Cortex of kidney (tissue), 1 donor: ENCODE measurements at places on chromosomes 16 and 17.

GRCh38 chr16:16030449-16030848, 81.0 kb downstream of the ABCC1 start:
- no peak for DNase-seq

- DNase-seq, result no peak
Measured at GRCh38 chr16:89360760-89361435, 129.5 kb downstream of the ANKRD11 start.

- no peak for DNase-seq
Measured at GRCh38 chr17:56203430-56203829, 50.2 kb downstream of the ANKFN1 start.

DNA sequence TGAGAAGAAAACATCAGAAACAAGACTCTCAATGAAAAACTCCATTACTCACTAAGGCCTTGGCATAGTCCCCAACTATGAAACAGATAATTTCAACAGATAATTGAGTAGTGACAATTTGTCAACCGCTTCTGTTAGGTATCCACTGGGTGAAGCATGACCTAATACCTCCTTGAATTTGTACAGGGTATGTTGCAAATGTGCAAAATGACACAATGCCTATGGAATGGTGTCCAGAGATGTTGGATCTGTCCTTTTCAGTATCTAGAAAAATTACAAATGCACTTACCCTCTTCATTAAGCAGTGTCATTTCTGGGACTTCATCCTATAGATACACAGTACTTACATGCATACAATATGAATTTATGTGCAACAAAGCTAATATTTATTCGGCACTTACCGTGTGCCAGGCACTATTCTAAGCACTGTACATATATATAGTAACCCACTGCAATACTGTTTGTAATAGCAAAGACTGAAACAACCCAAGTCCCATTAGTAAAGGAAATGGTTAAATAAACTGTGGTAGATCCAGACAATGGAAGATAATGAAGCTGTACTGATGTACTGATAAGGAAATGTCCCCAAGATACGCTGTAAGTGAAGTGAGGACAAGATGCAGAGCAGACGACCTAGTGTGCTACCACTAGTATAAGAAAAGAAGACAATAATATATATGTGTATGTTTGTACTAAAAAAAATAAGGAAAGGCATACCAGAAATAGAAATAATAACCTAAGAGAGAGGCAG, 21.4 kb upstream of the SLC6A4 start:
- no peak for DNase-seq

- DNase-seq, result no peak
Measured at GRCh38 chr16:3021449-3022207, 1.5 kb downstream of the TNFRSF12A start.

GRCh38 chr17:5373112-5373511, 46.4 kb downstream of the NUP88 start:
- DNase-seq, result no peak

GRCh38 chr17:73533781-73534180, 110.5 kb downstream of the SDK2 start:
- DNase-seq, result no peak

DNA sequence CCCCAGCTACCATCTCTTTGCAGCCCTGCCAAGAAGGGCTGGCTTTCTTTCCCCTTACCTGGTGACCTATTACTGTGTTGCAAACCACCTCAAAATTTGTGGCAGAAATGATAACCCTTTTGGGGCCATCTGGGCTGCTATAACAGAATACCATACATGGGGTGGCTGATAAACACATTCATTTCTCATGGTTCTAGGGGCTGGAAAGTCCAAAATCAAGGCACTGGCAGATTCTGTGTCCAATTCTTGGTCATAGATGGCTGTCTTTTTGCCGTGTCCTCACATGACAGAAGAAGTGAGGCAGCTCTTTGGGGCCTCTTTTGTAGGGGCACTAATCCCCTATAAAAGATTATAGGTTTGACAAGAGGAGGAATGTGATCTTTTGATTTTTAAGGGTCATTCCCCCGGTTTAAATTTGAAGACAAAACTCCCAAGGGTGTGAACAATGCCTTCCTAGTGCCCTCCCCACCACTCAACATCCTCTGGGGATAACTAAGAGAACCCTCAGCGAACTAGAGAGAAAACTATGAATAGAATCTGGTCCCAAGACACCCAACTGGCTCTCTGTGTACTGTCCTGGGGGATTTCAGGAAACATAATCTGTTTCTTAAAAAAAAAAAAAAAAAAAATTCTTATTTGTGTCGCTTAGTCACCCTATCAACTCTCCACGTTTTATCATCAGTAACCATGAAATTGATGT, 1.7 kb upstream of the METTL22 start:
- DNase-seq, result no peak

- DNase-seq, result no peak
Measured at GRCh38 chr17:77312786-77313599, 172.2 kb downstream of the SEC14L1 start.

DNA sequence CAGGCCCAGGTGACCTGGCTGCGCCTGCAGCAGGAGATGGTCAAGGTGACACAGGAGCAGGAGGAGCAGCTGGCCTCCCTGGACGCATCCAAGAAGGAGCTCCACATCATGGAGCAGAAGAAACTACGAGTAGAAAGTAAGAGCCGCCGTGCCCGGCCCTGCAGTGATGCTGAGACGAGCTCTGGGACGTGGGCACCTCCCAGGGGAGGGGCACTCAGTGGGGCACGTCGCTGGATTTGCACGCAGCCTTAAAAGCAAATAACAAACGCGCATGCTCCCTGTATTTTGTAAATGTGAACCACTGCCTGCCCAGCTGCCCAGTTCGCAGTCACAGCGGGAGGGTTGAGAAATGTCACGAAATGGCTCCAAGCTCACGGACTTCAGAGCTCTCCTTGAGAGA, 15.3 kb upstream of the GAA start:
- DNase-seq, result no peak

DNA sequence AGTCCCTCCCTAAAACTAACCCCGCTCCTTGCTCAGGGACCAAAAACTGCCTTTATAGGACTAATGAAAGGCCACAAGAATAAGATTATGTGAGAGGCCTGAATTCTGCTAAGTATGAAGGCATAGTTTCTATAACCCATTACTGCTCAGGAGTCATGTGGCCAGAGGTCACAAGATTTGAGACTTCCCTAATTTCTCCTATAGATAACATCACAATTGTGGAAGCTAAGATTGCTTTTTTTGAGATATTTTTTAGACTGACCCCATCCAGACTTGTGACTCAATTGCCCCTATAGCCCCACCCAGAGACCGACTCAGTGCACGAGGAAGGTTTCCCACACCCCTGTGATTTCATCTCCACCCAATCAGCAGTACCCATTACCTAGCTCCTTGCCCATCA, 504.1 kb upstream of the GOT2 start:
- no peak for DNase-seq

GRCh38 chr16:75217389-75217851, 1.4 kb upstream of the CTRB1 start:
- DNase-seq, result no peak

GRCh38 chr17:78432226-78433012, 54.0 kb downstream of the PGS1 start:
- DNase-seq, result no peak

- no peak for DNase-seq
Measured at GRCh38 chr16:7313170-7313569, 19.5 kb upstream of the RBFOX1 start.

GRCh38 chr17:4566785-4567184, 6.4 kb upstream of the GGT6 start:
- no peak for DNase-seq

DNA sequence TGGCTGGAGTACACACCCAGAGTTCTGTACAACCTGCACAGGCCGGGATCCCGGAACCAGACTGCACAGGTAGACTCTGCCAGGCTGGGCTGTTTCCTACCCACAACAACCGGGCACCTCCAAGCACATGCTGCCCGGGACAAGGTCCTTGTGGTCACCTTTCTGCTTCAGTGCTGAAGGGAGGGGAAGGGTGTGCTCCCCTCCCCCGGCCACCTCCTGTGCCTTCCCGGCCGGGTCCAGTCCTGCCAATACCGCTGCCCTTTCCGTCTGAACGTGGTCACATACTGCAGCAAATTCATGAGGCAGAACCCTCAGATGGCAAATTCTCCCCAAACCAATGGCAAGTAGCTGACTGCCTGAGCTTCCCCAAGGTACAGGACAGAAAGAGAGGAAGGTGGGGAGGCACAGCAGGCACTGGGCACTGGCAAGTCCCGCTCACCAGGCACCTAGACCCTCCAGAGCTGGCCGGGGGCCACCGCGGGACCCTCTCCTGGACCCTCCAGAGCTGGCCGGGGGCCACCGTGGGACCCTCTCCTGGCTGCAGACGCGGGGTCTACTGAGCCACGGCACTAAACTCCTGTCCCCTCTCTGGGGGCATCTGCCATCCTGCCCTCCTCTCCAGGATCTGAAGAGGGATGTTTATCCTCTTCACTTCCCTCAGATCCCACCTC, 22.8 kb downstream of the SLC43A2 start:
- no peak for DNase-seq

DNA sequence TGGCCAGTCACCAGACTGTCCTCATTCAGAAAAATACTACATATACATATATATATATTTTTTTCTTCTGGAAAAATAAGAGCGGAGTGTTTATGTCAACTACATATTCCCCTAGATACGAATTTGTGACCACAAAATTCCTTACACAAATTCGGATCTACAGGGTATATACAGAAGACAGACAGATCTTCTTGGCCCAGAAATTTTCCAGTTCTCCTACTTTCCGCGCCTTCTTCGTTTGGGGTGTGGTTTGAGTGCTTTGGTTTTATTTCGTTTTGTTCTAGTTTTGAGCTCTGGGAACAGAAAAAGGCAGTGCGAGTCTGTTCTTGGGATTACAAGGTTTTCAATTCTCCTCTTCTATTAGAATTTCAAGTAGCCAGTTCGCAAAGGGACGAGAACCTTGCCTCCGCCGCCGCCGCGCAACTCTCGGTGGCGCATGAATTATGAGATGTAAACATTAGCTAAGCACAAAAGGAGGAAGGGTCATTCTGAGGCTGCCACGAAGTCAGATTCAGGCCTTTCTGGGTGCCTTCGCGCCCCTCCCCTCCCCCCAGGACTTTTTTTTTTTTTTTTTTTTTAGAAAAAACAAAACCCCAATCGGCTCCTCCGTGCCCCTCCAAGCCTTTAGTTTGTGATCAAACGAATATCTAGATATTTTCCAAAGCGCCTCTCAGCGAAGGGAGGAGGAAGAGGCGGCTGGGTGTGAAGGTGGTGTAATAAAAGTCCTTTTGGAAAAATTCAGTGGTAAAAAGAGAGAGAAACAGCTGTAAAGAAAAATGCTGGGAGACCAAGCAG, 1.8 kb upstream of the HOXB4 start:
- no peak for DNase-seq

GRCh38 chr16:58333985-58334384, 39.2 kb upstream of the PRSS54 start:
- DNase-seq, result no peak

- no peak for DNase-seq
Measured at GRCh38 chr17:55198690-55199370, 65.9 kb upstream of the HLF start.

GRCh38 chr17:13541032-13541480, 60.7 kb downstream of the HS3ST3A1 start:
- no peak for DNase-seq

GRCh38 chr17:10198509-10199249, at the start of gene GAS7:
GAS7 (minus strand) TSS chr17:10198606.
- DNase-seq, result no peak

DNA sequence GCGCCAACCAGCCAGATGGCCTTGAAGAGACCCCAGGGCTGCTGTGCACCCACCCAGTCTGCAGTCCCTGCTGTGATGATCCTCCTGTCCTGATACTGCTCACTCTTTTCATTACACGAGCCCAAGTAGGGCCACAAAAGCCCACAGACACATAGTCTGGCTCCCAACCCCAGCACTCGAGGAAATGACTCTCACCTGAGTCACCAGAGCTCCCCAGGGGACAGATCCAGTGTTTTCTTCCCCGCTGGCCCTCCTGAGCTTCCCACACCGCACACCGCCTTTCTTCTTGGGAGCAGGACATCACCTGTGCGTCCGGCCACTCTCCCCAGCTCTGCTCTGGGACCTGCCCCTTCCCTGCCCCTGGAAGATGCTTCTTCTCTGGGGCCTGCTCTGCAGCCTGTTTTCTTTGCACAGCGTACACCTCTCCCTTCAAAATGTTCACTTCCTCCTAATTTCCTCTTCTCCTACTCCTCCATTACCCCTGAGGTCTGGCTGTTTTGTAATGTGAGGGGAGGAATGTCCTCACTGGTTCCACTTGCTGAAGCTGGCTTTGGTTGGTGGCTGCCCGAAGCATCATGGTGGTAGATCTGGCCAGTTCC, 2.0 kb upstream of the SCN4A start:
- DNase-seq, result no peak

- no peak for DNase-seq
Measured at GRCh38 chr17:48553826-48554225, 8.9 kb upstream of the HOXB2 start.

- no peak for DNase-seq
Measured at GRCh38 chr16:80788027-80788426, 16.4 kb downstream of the CDYL2 start.

DNA sequence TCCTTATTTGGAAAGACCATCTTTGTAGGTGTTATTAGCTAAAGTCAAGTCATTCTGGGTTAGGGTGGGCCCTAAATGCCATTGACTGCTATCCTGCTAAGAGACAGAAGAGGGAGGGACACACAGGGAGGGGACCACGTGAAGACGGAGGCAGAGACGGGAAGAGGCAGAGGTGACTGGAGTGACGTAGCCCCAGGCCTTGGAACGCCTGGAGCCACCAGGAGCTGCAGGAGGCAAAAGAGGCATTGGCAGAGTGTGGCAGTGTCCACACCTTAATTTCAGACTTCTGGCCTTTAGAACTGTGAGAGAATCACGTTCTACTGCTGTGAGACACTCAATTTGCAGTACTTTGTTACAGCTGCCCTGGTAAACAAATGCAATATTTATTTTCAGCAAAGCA, 13.3 kb downstream of the AFMID start:
- DNase-seq, result no peak

DNA sequence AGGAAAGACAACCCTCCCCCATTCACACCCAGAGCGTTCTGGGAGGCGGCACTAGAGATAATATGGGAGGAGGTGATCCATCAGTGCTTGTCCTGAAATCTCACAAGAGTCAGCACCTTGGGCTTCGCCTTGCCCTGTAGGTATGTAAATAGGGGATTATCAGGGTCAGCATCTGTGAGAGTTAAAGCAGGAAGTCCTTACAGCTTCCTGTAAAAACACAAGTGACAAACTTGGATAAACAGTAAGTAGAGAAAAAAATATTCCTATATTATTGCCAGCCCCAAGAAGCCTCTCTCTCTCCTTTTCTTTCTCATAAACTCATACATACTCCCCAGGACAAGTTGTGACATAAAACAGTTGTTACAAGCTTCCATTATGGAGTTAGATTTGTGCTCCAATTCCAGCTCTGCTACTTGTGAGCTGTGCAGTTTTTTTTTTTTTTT, 187.7 kb downstream of the MAF start:
- DNase-seq, result no peak

- DNase-seq, result no peak
Measured at GRCh38 chr16:59783191-59783590, 1049.1 kb upstream of the GOT2 start.

GRCh38 chr17:33725675-33726271, 432.7 kb upstream of the ASIC2 start:
- no peak for DNase-seq

- no peak for DNase-seq
Measured at GRCh38 chr17:51456942-51457341, 196.6 kb downstream of the UTP18 start.

GRCh38 chr16:75590920-75591843, 25.0 kb downstream of the GABARAPL2 start:
- DNase-seq, result no peak
